Astrocyte of the spinal cord (primary cell): ENCODE measurements at places on chromosomes 7 and 10.
A peak's percentile ranks its signal among the peaks of the same experiment; 100 is the strongest.

DNA sequence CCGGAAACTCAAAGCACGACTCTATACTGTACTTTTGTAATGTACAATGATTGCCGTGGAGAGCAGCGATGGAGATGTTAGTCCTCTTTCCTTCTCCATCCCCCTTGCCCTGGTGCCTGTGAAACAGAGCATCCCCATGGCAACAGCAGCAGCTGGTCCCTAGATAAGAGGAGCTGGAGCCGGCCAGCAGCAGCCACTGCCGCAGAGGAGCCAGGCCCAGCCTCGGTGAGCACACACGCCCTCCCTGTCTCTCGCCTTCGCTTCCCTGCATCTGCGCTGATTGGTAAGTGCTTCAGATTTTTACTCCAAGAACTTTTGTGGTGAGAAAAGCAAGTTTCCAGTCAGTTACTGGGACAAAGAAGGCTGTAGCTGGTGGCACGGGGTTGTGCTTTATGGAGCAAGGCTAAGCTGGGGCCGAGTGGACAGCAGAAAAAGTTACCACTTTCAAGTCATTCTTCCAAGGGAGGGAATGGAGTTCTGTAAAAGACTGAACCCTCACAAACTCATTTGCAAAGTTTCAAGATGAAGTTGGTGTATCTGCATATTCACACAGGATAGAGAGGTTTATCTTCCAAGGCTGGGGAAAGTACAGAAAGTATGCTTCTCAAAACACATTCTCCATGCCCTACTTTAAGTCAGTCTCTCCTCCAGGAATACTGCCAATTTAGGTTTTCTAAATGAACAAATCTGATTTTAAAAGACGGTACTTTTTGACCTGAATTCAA lies at the start of gene PPP1R17:
Gene PPP1R17, plus strand, starts transcription at position 192 of the 725 bp plus-strand sequence. CDS start 5,227 bp downstream, outside the sequence.
- no peak for DNase-seq

- DNase-seq, result no peak
These were observed 245.6 kb downstream of the BICC1 start for GRCh38 chr10:58758321-58758720.

DNA sequence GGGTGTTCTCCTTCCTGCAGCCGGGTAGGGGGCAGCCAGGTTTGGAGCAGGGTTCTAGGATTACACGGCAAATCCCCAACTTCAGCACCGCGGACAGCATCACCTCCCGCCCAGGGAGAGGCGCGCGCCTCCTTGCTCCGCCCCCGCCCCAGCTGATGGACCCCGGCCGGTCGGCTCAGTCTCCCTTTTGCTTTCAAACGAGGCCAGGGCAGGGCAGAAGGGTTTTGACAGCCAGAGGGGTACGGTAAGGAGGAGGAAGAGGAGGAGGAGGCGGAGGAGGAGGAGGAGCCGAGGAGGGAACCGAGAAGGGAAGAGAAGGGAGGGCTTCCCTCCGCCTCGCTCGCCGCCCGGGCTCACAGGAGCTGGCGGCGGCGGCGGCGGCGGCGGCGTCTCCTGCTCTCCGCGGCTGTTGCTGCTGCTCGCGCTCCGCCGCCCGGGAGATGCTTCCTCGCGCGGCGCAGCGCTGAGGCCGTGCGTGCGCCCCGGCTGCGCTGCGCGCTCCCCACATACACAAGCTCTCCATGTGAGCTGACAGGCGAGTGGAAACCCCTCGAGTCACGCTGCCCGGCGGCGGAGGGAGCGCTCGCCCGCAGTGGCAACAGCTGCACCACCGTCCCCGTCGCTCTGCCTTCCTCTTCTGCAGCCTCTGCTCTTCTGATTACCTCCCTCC lies 615 bp upstream of the CNTNAP2 start:
- DNase-seq, result peak; percentile 61

GRCh38 chr7:18903695-18904094 lies 213.7 kb downstream of the TWIST1 start:
- DNase-seq, result no peak

- no peak for DNase-seq
These were observed 66.8 kb downstream of the NRP1 start for GRCh38 chr10:33267708-33268107.

DNA sequence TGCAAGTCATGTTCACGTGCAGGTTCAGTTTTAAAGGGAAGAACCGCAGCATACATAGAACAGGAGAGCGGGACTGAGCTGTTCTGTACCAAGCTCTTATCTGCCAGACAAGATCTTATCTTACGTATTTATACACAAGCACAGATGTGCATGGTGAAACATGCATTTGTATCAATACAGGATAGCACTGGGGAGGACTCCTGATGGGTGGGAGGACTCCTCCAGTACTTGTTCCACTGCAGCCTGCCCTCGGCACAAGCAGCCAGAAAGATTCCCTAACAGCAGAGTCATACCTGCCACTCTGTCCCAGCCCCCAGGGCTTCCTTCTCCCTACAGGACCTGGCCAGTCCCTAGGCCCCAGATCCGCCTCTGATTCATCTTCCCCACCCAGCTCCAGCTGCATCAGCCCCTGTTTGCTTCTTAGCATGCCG lies 13.2 kb upstream of the PRKCQ start:
- DNase-seq, result no peak

DNA sequence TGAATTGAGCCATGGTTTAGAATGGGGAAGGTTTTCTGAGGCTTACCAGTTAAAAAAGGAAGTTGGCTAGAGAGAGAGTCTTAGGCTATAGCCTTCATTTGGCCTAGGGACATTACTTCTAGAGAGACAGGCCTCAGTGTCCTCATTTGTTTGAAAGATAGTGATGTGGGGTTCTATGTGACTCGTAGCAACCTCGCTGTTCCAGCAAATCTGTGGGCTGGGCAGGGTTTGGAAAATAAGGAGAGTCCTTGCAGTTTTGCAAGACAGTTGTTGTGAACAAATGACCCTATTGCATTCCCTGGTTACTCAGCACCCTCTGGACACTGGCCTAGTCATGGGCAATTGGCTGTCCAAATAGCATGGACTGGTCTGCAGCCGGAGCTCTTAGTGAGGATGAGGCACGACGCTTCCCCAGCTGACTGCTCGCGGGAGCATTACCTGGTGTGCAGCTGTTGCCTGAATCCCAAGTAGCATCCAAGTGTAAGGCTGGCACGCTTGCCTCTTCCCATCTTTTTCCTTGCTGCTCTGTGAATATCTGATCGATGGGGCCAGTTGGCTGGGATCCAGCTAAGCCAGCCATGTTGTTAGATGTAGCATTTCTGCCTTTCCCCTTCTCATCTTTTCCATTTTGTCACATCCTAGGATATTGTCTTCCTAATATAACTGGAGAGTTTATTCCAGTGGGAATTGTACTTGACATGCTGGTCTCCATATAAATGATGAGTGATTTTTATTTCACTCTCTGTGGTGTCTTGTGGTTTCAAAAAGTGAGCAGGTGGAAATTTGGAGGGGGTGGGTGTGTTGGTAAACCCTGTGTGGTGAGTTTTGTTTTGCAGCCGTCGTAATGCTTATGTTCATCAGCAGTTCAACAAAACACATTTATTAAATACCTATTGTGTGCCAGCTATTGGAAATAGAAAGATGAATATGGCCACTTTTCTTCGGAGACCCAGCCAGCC lies 99.8 kb downstream of the SND1 start:
- DNase-seq, result peak; percentile 56

GRCh38 chr10:89029785-89030437 lies 39.3 kb downstream of the FAS start:
- DNase-seq, result peak; percentile 81

DNA sequence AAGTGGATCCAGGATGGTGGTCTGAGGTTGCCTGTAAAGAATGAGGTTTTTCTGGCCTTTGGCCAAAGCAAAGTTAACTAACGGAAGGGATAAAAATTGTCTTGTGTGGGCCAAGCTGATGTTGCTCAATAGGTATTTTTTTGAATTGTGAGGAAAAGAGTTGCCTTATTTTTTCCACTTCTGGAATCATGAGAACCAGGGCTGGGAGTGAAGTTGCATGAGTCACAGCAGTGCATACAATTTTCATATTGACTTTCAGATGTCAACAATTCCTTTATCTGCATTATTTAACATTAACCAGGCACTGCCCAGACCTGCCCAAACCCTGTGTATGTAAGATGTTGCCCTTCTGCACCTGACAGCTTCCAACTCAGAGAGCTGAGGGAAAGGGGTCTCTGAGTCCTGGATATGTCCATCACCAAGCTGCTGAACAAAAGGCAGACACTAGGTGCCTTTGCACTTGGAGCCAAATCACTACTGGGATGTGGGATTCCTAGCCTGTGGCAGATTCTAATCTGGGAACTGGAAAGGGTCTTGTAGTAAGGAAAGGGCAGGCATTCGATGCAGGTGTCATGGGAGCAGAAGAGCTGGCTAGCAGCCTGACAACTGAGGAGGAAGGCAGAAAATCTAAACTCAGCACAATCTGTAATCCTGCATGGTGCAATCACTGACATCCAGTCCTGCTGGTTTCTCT lies 52.3 kb upstream of the SLC35B4 start:
- DNase-seq, result peak; percentile 75

DNA sequence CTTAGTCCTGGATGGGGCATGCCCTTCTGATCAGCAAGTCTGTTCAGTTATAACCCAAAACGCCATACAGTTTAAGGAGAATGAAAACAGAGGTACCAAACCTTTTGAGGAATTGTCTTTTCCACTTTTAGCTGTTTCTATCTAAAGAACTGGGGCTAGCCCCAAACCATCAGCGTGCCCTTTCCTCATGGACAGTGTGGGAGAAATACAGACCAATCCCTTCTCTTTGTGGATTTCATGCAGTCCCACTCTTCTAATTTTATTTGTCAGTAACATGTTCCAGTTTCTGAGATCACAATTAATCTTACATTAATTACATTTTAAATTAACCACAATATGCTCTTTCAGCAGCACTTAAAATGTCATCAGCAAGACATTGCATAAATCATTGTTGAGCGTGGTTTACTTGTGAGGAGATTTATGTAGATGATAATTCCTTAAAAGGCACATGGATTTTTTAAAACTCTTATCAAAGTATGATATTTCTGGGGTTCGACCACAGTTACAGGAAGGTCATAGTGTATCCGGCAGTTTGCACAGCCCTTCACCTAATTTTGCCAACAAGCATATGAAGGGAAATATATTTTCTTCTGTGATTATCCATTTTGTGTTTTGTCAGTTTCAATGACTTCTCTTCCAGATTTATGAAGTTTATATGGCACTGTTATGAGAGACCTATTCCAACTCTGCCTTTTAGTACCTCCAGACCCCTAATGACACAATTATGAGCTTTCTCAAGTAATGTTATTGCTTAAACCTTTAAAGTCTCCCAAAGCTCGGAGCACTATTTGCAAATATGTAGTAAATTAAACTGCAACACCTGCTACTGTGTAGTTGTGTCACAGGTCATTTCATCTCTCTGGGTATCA lies 868.4 kb upstream of the C7orf33 start:
- DNase-seq, result no peak

DNA sequence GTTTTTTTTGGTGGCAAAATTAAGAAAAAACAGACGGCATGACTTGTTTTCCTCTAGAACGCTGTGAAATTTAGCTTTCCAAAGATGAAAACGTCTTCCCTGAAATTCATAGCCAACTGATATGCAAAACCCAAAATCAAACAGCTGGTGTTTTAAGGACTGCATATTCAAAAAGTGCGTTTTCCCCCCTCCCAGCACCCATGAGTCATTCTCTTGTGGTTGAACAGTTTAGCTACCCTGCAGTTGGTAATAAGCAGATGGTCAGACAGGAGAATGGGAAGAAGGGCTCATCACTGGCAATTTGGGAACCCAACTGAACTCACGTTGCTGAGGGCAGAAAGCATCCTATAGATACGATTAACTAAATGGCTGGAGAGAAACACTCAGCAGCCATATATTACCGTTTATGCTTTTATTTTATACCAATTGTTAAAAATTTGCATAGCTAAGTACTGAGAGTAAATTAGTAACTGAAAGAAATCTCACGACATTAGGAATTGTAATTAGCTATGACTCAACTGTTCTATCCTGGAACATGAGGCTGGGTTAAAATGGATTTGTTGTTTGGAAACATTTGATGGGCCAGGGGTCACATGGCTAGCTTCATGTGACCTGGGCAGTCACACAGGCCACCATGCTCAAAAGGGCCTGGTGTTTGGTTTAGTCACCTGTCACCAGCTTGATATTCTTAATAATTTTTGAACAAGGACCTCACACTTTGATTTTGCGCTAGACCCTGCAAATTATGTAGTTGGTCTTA lies 343.1 kb downstream of the PHTF2 start:
- DNase-seq, result peak; percentile 65

- DNase-seq, result no peak
These were observed 65.8 kb upstream of the PRKAR2B start for GRCh38 chr7:106978425-106979420.

DNA sequence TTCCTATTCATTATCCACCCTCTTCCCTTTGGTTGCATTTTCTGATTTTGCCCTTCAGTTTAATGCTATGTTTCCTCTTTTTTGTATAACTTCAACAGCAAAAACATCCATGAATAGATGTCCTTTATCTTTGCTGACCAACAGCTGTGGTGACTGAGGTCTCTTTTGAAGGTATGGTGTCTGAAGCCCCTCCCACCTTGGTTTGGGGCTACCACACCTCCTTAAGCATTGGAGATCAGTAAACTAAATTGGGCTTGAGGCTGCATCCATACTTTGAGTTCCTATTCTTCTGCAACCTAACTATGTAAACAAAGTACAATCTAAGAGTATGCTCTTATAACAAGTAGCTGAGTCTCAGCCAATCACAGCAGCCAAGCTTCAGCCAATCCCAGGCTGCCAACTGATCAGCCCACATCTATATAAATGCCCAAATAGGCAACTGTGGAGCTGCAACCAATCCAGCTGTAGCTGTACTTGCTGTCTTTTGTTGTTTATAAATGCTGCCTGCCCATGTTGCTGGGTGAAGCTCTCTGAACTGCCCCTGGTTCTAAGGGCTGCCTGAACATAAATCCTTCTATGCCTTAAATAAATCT lies 69.4 kb upstream of the PDLIM1 start:
- no peak for DNase-seq

- no peak for DNase-seq
These were observed 7.8 kb upstream of the ANKRD2 start for GRCh38 chr10:97564776-97565175.

DNA sequence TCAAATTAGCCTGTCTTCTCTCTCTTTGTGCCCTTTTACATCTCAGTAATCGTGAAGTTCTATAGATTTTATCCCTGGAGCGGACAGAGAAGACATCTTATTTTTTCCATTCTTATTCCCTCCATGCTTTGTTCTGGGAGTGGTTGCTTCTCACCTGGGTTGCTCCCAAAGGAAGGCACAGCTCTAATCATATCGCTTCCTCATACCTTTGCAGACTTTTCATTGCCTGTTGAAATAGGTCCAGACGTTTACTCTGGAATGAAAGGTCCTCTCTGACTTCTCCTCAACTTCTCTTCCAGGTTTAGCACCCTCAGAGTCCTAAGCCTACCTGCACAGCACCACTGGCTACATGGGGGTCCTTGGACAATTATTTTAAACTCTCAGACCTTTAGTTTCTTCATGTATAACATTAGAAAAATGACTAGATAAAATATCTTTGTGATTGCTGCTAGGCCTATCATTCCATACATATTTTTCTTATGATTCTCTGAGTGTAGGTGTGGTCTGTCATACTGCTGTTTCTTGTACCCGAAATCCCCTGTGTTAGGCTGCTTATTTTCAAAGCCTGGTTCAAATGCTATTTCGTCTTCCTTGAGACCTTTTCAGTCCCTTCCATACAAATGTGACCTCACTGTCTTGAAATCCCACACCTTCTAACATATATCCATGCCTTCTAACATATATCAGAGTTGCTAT lies 418.1 kb downstream of the GFRA1 start:
- DNase-seq, result no peak

- no peak for DNase-seq
These were observed 23.9 kb downstream of the MACC1 start for GRCh38 chr7:20193242-20193777.

GRCh38 chr7:5553298-5553877 lies 129.8 kb upstream of the TNRC18 start:
- no peak for DNase-seq

- DNase-seq, result no peak
These were observed 5.7 kb downstream of the AUTS2 start for GRCh38 chr7:69603937-69604494.

GRCh38 chr7:92636018-92636560 lies 45.9 kb upstream of the FAM133B start:
- DNase-seq, result peak; percentile 38
